ENCODE measurements at places on chromosomes 13 and 19.

GRCh38 chr19:9296336-9296735 is 13.3 kb downstream of the ZNF699 start:
- DNase-seq = no peak

DNA sequence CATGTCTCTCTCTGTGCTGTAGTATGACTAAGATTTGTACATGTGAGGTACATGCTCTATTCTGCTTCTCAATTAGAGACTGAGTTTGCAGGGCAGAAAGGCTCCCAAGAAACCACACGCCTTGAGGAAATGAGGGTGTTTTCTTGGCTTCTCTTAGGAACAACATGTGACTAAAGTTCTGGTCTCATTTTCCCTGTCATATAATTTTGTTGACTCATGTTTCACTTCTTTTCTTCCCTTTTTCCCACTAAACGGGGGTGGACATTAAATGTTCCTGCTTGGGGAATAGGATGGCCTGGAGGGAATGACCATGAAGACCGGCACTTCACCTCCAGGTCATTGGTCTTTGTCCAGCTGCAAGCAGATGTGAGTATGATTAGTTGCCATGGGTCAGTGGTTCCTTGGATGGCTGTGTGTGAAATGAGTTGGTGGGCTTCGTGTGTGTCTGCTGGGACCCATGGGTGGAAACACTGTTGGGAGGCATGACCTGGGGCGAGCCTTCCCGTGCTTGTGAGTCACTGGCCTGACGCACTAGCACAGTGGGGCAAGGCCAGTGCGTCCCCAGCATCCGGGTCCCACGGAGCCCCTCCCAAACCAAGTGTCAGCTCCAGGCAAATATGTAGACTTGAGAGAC is 56.6 kb downstream of the COL4A1 start:
- no peak for DNase-seq

DNA sequence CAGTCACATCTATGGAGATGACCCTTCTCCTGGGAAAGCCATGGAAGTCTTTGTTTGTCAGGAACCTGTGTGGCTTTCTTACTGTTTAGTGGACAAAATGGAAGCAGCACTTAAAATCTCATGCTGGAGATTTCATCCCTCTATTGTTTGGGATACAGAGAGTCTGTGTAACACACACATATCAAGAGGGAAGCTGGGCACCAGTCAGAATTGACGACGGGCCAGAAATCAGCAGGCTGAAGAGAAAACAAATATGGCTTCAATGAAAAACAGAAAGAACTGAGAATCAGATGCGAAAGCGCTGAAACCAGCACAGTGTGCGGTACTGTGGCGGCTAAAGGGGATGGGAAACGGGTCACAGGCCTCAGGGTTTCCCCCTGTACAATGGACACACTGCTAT is 72.2 kb upstream of the WASF3 start:
- no peak for DNase-seq

GRCh38 chr19:18738961-18739690 is 52.0 kb downstream of the COMP start:
- no peak for DNase-seq

GRCh38 chr13:22198001-22198400 is 527.1 kb downstream of the FGF9 start:
- DNase-seq = no peak

- no peak for DNase-seq
Observed at GRCh38 chr13:43937839-43938238, 58.1 kb downstream of the LACC1 start.

- DNase-seq = no peak
Observed at GRCh38 chr13:85661675-85662074, 137.5 kb downstream of the SLITRK6 start.

Data from nucleus accumbens (tissue), 56 donors.